Activated B cell treated with CpG ODN at 0.5 μM for 24 hours (primary cell): ENCODE measurements at places on chromosomes 16 and 17. TPM values are rescaled to one million over a fixed set of nuclear protein-coding genes. Genes with fewer than 3 reads are reported as not detected.

DNA sequence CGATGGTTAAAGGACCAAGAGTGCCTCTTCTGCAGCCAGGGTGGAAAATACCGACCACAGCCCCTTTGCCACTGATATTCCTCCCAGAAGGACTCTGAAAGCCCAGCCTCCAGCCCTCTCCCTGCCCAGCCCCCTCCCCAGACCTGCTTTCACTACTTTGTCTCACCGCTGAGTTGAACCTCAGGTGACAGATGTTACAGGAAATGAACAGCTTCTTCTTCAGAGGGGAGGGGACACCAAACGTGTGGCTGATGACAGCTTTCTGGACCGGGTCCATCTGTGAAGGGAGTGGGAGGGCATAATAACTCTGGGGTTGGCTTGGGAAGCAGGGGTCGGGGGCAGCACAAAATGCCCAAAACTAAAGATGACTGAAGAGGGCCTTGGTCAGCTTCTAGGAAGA lies 14.2 kb downstream of the NKIRAS2 start:
- no peaks in the 10 kb centered on the region for H3K27me3 ChIP-seq
- H3K36me3 ChIP-seq = no peaks in the 10 kb centered on the region
- no peaks in the 10 kb centered on the region for H3K4me1 ChIP-seq
- H3K27ac ChIP-seq = no peak overlapping the region
- no peak for DNase-seq

GRCh38 chr16:75143941-75144340 lies 4.4 kb upstream of the ZFP1 start:
- DNase-seq = no peak
- H3K27ac ChIP-seq = no peak overlapping the region
- peaks cover under 1% of the 10 kb centered on the region for H3K4me1 ChIP-seq
- peaks cover 5% of the 10 kb centered on the region for H3K27me3 ChIP-seq
- H3K36me3 ChIP-seq = peaks cover under 1% of the 10 kb centered on the region
- no peak overlapping the region for H3K4me3 ChIP-seq

DNA sequence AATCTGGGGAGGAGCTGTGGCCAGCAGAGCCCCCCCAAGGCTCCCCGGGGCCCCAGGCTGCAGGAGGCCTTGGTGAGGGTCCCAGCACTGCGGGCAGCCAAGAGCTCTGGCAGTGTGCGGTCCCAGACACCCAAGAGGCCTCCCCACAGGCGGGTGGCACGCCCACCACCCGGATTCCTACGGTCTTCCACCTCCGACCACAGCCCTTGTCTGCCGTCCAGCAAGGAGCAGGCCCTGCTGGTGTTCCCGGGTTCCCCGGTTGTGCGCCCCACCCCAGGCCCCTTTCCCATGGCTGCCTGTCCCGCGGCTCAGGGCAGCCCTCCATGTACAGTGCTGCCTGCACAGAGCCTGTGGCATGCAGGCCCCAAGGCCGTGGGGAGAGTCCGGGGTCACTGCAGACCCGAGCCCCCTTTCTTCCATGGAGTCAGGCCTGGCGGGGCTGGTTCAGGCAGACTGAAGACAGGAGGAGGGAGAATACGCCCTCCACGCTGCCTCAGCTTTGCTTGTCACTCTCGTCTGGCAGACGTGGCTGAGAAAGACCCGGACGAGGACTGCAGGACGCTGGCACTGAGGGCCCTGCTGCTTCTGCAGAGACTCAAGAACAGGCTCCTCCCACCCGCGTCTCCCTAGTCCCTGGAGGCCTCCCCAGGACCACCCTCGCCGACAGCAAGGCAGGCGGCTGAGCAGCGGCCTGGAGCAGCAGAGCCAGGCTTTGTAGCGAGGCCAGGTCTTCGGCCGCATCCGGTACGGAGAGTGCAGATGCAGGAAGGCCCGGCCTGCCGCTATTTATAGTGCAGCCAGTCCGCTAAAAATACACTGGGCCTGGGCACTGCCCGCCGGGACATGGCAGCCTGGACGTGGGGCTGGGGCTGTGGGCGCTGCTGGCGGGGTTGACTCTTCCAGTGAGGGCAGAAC lies 16.4 kb downstream of the TELO2 start:
- H3K4me1 ChIP-seq = no peaks in the 10 kb centered on the region
- no peak for DNase-seq
- H3K27ac ChIP-seq = no peak overlapping the region
- H3K4me3 ChIP-seq = no peak overlapping the region
- no peaks in the 10 kb centered on the region for H3K27me3 ChIP-seq

DNA sequence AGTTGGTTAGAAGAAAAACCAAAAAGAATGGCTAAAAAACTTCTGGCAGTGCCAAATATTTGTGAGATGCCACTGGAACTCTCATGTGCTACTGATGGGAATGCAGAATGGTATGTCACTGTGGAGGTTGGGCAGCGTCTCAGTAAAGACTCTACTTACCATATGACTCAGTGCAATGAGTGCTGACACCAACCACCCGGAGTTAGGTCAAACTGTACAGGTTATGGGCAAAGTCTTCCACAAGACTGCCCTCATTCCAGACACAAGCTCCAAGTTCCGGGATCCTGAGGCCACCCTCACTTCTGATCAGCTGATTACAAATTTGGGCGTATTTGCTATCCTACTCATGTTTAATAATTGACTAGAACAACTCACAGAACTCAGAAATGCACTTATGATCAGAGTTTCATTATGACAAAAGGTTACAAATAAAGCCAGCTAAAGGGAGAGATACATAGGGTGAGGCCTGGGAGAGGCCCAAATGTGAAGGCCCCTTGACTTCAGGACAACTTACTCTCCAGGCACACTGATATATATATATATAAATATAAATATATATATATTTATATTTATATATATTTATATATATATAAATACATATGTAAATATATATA lies 114.9 kb downstream of the TRIM37 start:
- peak overlapping the region; percentile 18 for H3K27ac ChIP-seq
- no peak for DNase-seq
- H3K4me1 ChIP-seq = peaks cover 11% of the 10 kb centered on the region

DNA sequence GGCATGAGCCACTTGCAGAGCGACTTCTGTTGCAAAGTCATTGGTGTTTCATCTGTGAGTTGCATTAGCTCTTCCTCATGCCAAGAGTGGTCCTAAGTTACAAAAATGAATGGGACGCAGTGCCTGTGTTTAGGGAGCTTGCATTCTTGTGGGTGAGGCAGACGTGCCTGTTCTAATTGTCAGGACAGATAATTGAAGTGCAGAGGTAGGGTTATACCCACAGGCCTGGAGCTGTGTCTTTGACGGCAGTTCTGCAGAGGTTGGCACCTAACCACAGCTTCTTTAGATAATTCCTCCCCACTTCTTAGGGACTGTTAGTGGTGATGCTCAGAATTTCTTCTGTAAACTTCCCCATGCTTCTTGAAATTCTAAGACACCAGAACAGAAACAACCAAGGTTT lies 307.1 kb downstream of the SNX29 start:
- H3K4me1 ChIP-seq = peaks cover 30% of the 10 kb centered on the region
- no peak for DNase-seq
- H3K27ac ChIP-seq = peak overlapping the region; percentile 54
- no peak overlapping the region for H3K4me3 ChIP-seq
- H3K36me3 ChIP-seq = peaks cover 54% of the 10 kb centered on the region

- peaks cover 39% of the 10 kb centered on the region for H3K27me3 ChIP-seq
- H3K27ac ChIP-seq = no peak overlapping the region
- no peak overlapping the region for H3K4me3 ChIP-seq
- no peak for DNase-seq
- H3K4me1 ChIP-seq = no peaks in the 10 kb centered on the region
These were observed 6.6 kb downstream of the GSDMA start for GRCh38 chr17:39969375-39969774.

DNA sequence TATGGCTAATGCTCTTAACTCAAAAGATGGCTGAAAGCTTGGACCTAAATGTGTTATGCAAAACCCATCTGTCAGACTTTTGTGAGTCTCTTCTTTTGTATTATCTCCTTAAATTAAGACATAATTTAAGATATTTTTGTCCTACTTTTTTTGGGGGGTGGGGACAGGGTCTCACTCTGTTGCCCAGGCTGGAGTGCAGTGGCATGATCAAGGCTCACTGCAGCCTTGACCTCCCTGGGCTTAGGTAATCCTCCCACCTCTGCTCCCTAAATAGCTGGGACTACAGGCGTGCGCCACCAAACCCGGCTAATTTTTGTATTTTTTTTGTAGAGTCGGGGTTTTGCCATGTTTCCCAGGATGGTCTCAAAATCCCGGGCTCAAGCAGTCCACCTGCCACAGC lies 7.1 kb downstream of the CLTC start:
- H3K27me3 ChIP-seq = no peaks in the 10 kb centered on the region
- no peak overlapping the region for H3K4me3 ChIP-seq
- DNase-seq = no peak
- peaks cover 24% of the 10 kb centered on the region for H3K36me3 ChIP-seq
- peaks cover 80% of the 10 kb centered on the region for H3K4me1 ChIP-seq
- H3K27ac ChIP-seq = no peak overlapping the region

DNA sequence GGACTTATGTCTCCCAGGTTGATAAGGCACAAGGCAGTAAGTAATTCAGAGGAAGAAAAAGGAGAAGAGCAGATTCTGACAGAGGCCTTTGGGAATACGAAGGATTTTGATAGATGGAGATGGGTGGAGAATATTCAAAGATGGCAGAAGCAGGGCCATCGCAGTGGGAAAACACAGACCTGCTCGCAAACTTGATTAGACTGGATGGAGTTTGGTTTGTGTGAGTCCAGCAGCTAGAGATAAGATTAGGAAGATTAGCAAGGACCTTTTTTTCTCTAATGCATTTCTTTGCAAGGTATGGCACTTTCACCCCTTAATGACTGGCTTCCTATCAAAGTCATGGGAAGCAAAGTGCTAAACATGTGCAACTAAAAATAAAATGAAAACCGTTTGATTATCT lies 196.7 kb downstream of the FTO start:
- no peaks in the 10 kb centered on the region for H3K4me1 ChIP-seq
- no peaks in the 10 kb centered on the region for H3K27me3 ChIP-seq

GRCh38 chr17:65556014-65556909 lies 5.2 kb downstream of the AXIN2 start:
- peaks cover 11% of the 10 kb centered on the region for H3K27me3 ChIP-seq
- DNase-seq = peak; percentile 57
- H3K4me1 ChIP-seq = peaks cover 8% of the 10 kb centered on the region
- H3K4me3 ChIP-seq = no peak overlapping the region

- peaks cover 5% of the 10 kb centered on the region for H3K27me3 ChIP-seq
- H3K27ac ChIP-seq = no peak overlapping the region
- no peak overlapping the region for H3K4me3 ChIP-seq
- DNase-seq = no peak
- H3K36me3 ChIP-seq = no peaks in the 10 kb centered on the region
- H3K4me1 ChIP-seq = no peaks in the 10 kb centered on the region
These were observed 8.7 kb upstream of the ZNF469 start for GRCh38 chr16:88373927-88374492.

The RANBP10 gene
- total RNA-seq = 25.2 and 30.6 TPM in 2 replicates

The ABCC11 gene
- total RNA-seq = not detected in 2 replicates

The HEATR9 gene
- not detected in 2 replicates for total RNA-seq

The USP31 gene
- total RNA-seq = 3.6 and 4.6 TPM in 2 replicates

The NDUFAB1 gene
- total RNA-seq = 68.4 and 74.5 TPM in 2 replicates

The ATF7IP2 gene
- 48.6 and 55.9 TPM in 2 replicates for total RNA-seq

The TM4SF5 gene
- total RNA-seq = not detected in 2 replicates

The PRSS36 gene
- 0.56 and 0.60 TPM in 2 replicates for total RNA-seq
